Stimulated activated CD8-positive, alpha-beta memory T cell treated with anti-CD3 and anti-CD28 coated beads, Interleukin-4, amount 100 ng/mL, for 48 hours (primary cell): ENCODE measurements at places on chromosomes 5 and 9.

- peak; percentile 56 for DNase-seq
These were observed 64.9 kb downstream of the PTTG1 start for GRCh38 chr5:160486573-160486972.

DNA sequence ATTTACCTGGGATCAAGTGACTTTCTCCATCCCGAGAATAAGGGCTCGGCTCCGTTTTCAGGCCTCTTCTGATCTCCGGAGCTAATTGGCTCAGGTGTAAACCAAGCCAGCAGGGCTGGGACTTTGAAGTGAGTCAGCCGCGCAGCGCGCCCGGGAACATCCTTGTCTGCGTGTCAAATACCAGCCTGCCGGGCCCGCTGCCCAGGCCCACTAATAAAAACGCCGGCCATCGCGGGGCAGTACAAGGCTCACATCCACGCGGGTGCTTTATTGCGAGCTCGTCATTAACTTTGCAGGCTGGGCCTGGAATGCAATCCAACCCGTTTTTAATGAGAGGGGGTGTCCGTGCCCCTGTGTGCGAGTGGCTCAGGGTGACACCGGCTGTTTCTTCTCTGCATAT lies 416.8 kb downstream of the IRX2 start:
- DNase-seq: no peak

DNA sequence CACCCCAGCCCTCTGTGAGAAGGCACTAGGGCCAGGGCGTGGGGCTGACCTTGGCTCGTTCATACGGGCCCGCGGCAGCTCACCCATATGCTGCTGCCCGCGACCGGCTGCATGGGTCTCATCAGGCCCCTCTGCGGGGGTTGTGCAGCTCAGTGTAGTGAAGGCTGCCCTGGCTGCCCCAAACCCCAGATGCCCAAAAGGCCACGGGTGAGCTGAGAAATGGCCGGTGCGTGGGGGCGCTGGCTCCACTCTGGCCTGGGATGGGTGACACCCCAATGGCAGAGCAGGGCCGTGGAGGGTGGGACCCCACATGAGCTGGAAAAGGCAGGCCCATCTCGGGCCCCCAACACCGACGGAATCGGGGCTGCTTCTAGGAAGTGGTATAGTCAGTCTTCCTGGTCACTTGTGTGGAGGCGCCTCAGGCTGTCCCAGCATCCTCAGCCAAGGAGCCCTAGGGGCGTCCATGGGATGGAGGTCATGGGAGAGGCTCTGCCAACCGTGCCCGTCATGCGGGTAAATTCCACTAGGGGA lies 19.4 kb upstream of the LRRC14B start:
- no peak for DNase-seq

DNA sequence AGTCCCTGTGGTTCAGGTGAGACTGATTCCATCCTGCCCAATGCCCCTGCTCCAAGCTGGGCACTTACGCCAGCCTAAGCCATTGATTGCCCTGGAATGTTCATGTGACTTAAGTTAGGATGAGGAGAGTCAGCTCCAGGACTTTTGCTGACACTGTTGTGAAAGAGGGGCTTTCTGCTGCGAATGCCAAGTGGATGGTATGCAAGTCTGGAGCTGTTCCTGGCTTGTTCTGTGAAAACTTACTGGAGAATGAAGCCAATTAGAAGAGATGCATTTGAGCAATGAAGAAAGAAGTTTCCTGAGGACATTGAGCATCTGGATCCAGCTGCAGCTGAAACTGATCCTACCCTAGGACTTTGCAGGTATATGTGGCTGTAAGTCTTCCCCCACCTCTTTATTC lies 61.2 kb upstream of the ZFR start:
- no peak for DNase-seq

GRCh38 chr9:8838136-8838535 lies 1038.6 kb upstream of the DMAC1 start:
- no peak for DNase-seq

- peak; percentile 79 for DNase-seq
These were observed 185.9 kb downstream of the MSX2 start for GRCh38 chr5:174910245-174910737.

GRCh38 chr5:45109062-45109461 lies 300.3 kb downstream of the MRPS30 start:
- DNase-seq: no peak

DNA sequence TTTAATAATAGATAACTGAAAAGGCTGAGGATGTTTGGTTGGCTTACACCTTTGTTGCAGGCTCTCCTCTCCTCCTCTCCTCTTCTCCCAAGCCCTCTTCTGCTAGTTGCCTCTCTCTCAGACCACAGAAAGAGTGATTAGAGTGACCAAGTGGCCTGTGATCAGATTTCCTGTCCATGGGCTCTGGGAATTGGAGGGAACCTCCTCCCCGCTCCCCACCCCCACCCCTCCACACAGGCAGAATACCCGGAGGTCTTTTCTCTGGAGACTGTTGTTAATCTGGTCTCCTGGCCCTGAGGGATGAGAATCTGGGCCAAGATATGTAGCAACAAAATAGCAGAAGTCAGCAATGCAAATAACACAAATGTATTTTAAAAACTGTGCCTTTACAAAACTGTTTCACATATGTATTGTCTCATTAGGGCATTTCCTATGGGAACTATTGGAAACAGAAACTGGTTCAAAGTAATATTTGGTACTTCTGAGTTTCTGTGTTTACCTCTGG lies 361.3 kb downstream of the NR2F1-AS1 start:
- no peak for DNase-seq

DNA sequence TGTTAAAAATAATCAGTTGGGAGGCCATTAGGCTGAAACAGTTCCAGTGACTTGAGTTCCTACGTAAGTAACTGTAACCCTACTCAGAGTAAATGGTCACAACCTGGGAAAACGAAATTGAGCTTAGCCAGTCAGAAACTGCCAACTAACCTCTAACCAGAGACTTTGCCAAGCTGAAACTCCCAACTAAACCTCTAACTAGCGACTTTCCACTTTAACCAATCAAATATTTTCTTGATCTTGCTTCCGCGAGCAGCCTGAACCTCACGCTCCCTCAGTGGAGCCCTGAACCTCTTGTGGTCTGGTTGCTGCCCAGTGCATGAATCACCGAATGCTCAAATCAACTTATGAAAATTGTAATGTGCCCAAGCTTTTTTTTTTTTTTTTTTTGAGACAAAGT lies 156.2 kb downstream of the MED10 start:
- DNase-seq: no peak

DNA sequence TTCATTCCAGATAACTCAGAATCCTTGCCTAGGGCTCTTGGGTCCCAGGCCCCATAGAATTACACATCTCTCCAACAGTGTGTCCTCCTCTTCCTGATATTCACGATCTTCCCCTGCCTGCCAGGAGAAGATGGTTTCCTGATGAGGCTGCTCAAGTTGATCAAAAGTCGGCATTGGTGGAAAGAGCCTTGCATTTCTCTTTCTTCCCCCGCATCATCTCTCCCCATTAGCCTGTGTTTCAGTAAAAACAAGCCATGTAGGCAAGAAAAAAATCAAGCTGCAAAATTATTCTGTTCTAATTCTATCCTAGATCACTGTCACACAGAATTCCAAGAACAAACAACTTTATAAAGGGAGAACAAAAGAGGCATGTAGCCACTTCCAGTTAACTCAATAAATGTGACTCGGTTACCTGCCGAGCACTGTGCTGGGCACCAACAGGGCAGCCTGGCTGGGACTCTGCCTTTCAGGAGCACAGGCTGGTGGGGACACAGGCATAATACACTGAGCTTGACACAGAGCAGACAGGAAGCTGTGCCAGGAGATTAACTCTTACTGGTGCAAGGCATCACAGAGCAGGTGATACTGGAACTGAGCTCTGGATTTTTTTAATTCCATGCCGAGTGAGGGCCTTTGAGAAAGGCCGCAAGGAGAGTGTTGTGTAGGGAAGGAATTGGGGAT lies 25.6 kb downstream of the TMOD1 start:
- DNase-seq: no peak

DNA sequence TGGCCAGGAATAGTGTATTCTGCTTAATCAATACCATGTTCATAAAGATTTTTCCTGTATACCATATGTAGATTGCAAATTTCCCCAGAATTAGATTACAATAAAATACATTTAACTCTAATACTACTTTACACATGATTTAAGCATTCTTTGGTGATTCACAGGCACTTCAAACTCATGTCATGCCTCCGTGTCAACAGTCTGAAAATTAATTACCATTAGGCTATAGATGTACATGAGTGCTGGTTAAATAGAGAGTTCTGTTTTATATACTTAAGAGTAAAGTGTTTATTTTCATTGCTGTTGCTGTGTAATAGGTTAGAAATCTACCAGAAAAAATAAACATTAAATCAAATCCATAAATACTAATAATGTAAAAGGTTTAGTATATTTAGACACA lies 159.8 kb downstream of the ZSWIM6 start:
- DNase-seq: no peak

DNA sequence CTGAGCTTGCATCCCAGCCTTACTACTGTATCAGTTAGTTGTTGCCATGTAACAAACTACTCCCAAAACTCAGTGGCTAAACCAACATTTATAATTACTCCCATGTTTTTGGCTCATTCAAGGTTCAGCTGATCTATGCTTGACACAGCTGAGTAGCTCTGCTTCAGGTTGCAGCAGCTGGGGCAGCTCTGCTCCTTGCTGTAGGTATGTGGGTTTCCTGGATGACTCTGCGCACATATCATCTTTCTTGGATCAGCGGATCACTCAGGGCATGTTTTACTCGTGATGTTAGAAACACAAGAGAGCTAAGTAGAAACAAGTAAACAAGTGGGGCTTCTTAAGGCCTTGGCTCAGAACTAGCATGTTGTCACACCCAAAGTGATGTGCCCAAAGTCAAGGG lies 15.1 kb downstream of the TEK start:
- no peak for DNase-seq

GRCh38 chr9:136542241-136543040 lies 3.4 kb downstream of the NOTCH1 start:
- DNase-seq: no peak

GRCh38 chr9:32395510-32396216 lies 11.2 kb downstream of the ACO1 start:
- no peak for DNase-seq

GRCh38 chr9:95834281-95834907 lies 41.1 kb upstream of the ERCC6L2 start:
- no peak for DNase-seq

GRCh38 chr5:79357398-79357797 lies 121.5 kb downstream of the JMY start:
- no peak for DNase-seq

GRCh38 chr5:78795757-78796156 lies 147.2 kb upstream of the LHFPL2 start:
- DNase-seq: no peak

GRCh38 chr9:14813336-14814248 lies 91.1 kb upstream of the CER1 start:
- no peak for DNase-seq

DNA sequence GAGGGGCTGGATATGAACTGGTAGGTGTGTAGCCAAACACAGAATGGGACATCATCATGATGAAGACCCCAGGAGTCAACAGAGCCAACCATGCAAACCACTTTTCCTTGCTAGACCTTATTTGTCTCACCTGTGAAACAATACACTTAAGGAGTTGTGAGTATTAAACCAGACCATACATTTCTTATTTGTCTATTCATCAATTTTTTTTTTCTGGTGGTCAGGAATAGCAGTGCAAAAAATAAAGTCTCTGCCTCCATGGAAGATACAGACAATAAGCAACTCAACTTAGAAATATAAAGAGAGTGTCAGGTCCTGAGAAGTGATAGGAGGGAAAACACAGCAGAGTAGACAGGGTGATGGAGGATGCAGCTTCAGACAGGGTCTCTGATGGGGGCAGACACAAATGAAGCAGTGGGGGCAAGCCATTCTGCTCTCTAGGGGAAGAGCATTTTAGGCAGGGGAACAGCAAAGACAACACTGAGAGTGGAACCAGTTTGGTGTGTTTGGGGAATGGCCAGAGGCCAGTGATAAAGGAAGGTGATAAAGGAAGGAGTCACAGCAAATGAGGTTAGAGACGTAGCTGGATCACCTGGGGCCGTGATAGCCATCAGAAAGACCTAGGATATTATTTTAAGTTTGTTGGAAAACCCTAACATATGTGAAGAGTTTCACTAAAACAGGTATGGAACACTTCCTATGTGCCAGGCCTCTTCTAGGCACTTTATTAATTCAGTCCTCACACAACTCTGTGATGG lies 256.2 kb downstream of the MAN2A1 start:
- DNase-seq: no peak

GRCh38 chr5:179251276-179251969 lies 93.8 kb downstream of the ADAMTS2 start:
- DNase-seq: no peak

- DNase-seq: peak; percentile 43
These were observed 2.7 kb downstream of the MLLT3 start for GRCh38 chr9:20619487-20620200.

DNA sequence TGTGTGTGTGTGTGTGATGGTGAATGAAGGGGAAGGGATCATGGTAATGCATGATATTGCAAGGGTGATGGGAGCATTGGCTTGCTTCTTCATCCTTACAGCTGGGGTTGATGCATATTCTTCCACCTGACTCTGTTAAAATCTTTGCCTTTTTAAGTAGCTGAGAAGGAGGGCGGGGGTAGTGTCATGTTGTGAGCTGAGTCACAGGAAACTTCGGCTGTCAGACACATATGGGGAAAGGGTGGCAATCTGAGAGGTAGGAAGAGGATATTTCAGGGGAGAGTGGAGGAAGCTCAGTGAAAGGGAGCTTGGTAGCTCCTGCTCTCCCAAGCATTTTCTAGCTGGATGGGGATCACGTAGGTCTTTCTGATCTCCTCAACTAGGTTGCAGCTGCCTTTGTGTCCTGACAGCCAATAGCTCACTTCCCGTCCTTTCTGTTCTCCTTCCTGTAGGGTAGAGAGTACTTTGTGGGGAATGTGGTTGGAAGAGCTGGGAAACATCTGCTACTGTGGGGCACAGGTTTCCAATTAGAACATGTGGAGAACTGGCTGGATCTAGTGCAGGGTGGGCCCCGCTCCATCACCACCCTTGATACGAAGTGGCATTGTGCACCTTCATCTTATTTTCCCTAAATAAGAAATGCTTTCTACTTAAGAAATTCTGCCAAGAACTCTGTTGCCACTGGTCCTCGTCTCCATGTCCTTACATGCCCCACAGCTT lies 18.1 kb upstream of the CLK4 start:
- DNase-seq: no peak

- no peak for DNase-seq
These were observed 41.6 kb upstream of the FST start for GRCh38 chr5:53438486-53439472.

- no peak for DNase-seq
These were observed 61.5 kb upstream of the CPEB4 start for GRCh38 chr5:173826428-173827350.

DNA sequence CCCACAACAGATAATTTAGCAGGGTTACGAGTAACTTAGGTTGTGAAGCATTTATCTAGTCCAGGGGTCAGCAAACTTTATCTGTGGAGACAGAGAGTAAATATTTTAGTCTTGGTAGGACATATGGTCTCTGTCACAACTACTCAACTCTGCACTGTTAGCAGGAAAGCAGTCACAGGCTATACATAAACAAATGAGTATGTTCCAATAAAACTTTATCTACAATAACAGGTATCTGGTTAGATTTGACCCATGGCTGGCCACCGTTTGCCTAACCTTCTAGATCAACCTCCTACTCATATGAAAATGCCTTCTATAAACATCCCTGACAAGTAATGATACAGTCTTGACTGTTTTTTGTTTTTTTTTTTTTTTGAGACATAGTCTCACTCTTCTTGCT lies 13.0 kb upstream of the HK3 start:
- no peak for DNase-seq

GRCh38 chr5:138943599-138944173 lies 68.6 kb upstream of the LRRTM2 start:
- no peak for DNase-seq

- no peak for DNase-seq
These were observed 197.4 kb upstream of the IL12B start for GRCh38 chr5:159527546-159528254.
